ENCODE measurements at places on chromosomes 11 and 22. TPM values are rescaled to one million over a fixed set of nuclear protein-coding genes. Genes with fewer than 3 reads are reported as not detected.

- H3K4me1 ChIP-seq, result no peaks in the 10 kb centered on the region
- no peak for DNase-seq
- H3K36me3 ChIP-seq, result no peaks in the 10 kb centered on the region
- H3K27me3 ChIP-seq, result peaks cover 19% of the 10 kb centered on the region
- H3K4me3 ChIP-seq, result no peak overlapping the region
Observed at GRCh38 chr11:1121331-1121812, 36.4 kb upstream of the MUC5AC start.

DNA sequence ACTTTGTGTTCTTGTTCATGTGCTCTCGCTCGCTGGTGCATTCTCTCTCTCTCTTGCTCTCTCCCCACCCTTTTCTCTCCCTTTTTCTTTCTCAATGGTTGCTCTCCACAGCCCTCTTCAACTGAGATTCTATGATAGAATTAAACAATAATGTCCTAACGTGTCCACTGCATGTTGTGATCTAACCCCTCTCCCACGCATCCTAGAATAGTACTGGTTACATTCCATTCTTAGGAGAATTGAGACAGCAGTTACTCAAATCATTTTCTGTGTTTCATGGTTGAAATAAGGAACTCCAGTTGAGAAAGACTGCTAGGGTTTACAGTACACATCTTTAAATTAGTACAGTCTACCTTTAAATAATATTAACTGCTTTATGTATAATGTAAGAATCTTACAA lies 318.1 kb upstream of the PITPNB start:
- no peaks in the 10 kb centered on the region for H3K27me3 ChIP-seq
- DNase-seq, result no peak
- no peak overlapping the region for H3K27ac ChIP-seq
- no peak overlapping the region for H3K4me3 ChIP-seq
- H3K4me1 ChIP-seq, result peaks cover 15% of the 10 kb centered on the region

Gene ASRGL1
- total RNA-seq, result 0.48 TPM

Gene NCAM1
- total RNA-seq, result not detected

GRCh38 chr11:65953471-65953870 lies 8.1 kb upstream of the SART1 start:
- no peaks in the 10 kb centered on the region for H3K27me3 ChIP-seq
- no peak for DNase-seq
- no peak overlapping the region for H3K4me3 ChIP-seq
- H3K27ac ChIP-seq, result no peak overlapping the region
- no peaks in the 10 kb centered on the region for H3K36me3 ChIP-seq
- H3K4me1 ChIP-seq, result peaks cover 6% of the 10 kb centered on the region

Data from HFFc6 (cell line).